ENCODE measurements at places on chromosomes 1 and 21.
A peak's percentile ranks its signal among the peaks of the same experiment; 100 is the strongest.

DNA sequence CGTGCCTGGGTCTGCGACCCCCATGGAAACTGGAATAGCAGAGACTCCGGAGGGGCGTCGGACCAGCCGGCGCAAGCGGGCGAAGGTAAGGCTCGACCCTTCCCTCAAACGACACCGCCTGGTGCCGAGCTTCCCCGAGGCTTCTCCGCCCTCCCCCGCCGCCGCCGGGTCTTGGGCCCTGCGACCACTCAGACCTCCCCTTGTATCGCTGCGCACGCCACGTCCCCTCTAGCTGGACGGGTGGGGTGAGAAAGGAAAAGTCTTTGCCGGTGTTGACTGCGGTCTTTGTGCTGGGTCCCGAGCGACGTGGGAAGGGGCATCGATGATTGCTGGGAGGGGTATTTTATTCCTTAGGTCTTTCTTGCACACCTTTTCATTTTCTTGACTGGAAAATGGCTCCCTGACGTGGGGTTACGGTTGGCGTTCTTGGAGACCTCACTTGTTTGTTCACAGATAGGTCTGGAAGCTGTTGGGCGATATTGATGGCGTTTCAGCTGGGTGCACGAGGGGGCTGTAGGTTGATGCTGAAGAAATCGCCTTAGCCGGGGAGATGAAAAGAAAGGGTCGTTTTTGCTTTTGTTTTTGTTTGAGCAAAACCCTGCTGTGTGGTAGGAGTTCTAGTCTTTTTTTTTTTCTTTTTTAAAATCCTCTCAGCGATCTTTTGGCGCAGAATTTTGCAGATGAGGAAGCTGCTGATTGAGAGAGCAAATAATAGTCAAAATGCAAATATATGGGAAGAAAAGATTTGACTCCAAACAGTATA, 776 bp downstream of the KDM1A start:
- DNase-seq: peak; percentile 63

DNA sequence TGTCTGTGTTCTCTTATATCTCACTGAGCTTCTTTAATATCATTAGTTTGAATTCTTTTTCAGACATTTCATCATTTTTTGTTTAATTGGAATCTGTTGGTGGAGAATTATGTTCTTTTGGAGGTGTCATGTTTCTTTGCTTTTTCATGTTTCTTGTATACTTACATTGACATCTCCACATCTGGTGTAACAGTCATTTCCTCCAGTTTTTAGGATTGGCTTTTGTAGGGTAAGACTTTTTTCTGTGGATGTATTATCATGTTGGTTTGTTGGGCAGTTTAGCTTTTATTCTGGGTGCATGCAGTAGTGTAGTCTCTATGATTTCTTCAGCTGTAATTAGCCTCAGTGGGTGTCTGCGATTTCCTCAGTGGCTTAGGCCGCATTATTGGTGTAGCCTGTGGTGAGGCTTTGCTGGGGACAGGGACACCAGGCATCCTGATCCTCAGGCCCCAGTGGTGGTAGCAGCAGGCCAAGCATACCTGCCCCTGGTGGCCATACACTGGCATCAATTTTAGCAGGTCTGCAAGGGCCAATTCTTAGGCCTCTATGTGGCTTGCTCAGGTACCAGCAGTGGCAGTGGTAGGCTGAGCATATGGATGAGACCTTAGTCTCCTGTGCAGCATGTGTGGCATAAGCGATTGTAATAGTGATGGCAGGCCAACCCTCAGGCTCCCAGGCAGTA, 77.6 kb upstream of the SAMD13 start:
- DNase-seq: no peak

DNA sequence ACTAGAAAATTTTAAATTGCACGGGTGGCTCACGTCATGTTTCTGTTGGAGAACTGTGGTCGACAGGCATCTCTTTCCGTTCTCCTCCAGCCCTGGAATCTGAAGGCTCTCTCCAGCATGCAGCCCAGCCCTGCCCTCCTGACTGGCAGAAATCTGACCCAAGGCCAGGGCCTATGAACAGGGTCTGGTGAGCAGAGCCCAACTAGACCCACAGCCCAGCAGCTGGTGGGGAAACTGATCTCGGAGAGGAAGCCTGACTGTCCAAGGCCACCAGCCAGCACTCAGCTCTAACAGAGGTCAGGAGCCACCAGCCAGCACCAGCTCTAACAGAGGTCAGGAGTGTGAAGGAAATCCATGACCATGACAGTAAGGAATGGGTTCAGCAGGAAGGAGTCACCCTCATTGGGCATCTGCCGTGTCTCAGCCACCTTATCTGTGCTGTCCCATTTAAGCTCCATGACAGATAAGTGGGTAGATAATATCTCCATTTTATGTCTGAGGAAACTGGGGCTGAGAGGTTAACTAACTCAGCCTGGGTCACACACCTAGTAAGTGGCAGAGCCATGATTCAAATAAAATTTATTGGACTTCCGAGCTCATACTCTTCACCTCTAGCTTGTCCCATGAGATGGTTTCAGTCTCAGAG, 20.2 kb upstream of the PKP1 start:
- DNase-seq: no peak

- DNase-seq: no peak
These were observed 251.8 kb downstream of the ADGRL2 start for GRCh38 chr1:82052563-82052962.

- DNase-seq: no peak
These were observed 436.4 kb downstream of the PLA2G4A start for GRCh38 chr1:187264995-187265602.

GRCh38 chr1:97905141-97905940, 15.5 kb downstream of the DPYD start:
- no peak for DNase-seq

DNA sequence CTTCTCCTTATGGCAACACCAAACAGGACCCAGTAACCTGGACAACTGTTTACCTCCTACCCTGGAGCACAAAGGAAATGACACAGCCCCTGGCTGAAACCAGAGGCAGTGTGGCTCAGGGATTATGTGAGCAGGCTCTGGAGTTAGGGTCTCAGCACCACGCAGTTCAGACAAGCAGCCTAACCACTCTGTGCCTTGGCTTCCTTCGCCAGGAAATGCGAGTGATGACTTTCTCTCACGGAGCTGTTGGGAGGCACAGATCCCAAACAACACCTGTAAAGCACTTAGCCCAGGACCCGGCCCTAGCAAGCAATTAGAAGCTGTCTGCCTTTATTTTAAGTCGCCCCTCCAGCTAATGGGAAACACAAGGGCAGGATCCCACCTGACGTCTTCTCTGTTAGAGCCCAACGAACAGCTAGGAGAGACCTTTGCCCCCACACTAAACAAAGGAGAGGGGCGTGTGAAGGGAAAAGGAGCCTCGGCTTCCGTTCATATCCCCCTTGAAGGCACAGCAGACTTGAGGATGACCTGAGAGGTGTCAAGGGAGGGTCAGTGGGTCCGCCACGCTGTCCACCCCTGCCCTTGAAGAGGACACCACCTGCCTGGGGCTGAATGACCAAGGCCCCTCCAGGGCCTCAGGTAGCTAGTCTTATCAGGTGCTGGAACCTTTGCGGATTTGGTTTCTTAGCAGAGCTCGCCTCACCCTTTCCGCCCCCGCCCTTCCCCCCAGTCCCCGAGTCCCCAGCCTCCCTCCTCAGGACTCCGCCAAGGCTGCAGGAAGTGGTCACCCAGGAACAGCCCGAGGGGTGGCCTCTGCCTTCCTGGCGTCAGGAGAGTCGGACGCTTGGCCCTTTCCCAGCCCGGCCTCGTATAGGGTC, 860 bp downstream of the TMEM63A start:
- peak; percentile 74 for DNase-seq

DNA sequence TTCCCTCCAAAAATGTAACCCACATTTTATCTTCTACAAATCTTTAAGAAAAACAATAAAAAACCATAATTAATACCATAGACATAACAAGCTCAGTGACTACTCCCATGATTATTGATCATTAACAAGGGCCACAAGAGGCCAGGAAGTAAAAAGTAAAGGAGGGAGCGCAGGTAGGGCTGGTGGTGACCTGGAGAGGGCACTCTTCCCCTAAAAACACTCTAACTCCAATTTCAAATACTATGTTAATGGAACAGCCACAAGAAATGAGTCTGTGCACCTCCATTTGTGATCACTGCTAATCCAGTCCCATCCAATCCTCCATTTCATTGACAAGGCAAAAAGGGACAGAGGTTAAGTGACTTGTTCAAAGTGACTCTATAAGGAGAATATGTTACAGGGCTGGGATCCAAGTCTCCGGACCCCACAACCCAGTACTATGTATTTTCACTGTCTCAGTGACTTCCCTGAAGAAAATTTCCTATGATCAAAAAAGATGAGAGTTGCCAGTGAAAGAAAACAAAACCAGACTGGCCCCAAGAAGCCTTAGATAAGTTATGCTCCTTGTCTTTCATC, 41.2 kb upstream of the CFAP298 start:
- no peak for DNase-seq

GRCh38 chr1:36150296-36151133, 1.2 kb upstream of the TRAPPC3 start:
- peak; percentile 86 for DNase-seq

GRCh38 chr1:112925015-112925414, 31.0 kb downstream of the SLC16A1 start:
- DNase-seq: no peak

DNA sequence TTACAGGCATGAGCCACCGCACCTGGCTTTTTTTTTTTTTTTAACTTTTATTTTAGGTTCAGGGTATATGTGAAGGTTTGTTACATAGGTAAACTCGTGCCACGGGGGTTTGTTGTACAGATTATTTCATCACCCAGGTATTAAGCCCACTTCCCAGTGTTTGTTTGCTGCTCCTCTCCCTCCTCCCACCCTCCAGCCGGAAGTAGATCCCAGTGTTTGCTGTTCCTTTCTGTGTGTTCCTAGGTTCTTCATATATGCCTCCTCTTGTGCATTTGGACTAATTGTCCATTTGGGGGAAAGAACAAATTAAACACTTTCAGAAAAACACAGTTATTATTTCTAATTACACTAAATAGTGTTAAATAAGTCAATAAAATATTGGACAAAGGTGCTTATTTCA, 1.1 kb upstream of the SLC2A7 start:
- DNase-seq: no peak

- DNase-seq: no peak
These were observed 45.9 kb upstream of the DIP2A start for GRCh38 chr21:46412521-46413364.

DNA sequence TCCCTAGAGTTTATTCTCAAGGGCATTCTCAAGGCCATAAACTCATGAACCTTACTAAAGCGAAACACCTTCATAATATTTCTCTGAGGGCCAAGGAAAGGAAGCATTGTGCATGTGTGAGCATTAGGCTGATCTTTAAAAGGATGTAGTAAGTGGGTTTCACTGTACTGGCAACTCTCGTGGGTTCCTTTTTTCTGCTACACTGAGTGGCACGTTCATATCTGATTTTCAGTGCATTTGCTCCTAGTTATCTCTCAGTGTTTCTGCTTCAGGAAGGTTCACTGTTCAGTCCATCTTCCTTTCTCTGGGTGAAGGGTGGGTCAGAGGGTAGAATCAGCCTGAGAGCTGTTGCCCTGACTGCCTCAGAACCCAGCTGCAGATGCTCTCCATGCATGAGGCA, 192.8 kb upstream of the ADGRL2 start:
- DNase-seq: no peak

GRCh38 chr1:94422115-94422820, 4.1 kb downstream of the ABCD3 start:
- no peak for DNase-seq

- no peak for DNase-seq
These were observed 205.6 kb upstream of the GJB5 start for GRCh38 chr1:34549199-34549598.

- no peak for DNase-seq
These were observed 105.4 kb upstream of the LBR start for GRCh38 chr1:225533238-225533637.

DNA sequence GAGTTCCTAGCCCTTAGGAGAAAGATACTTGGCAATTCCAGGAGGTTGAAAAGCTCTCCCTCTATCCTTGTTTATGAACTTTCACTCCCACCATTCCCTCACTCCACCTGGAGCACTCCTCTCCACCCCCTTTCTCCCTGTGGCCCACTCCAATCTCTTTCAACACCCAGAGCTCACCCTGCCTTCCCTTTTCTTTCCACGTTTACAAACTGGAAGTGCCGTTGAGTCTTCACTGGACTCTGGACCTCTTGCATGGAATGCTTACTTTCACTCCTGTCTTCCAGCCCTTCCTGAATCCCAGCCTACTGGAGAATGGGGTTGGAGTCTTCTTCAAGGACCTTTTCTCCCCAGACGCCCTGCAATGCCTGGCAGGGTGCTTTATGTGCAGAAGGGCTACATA, 198.5 kb downstream of the RHOU start:
- DNase-seq: no peak

- DNase-seq: no peak
These were observed 50.8 kb upstream of the MACF1 start for GRCh38 chr1:39153684-39154083.

DNA sequence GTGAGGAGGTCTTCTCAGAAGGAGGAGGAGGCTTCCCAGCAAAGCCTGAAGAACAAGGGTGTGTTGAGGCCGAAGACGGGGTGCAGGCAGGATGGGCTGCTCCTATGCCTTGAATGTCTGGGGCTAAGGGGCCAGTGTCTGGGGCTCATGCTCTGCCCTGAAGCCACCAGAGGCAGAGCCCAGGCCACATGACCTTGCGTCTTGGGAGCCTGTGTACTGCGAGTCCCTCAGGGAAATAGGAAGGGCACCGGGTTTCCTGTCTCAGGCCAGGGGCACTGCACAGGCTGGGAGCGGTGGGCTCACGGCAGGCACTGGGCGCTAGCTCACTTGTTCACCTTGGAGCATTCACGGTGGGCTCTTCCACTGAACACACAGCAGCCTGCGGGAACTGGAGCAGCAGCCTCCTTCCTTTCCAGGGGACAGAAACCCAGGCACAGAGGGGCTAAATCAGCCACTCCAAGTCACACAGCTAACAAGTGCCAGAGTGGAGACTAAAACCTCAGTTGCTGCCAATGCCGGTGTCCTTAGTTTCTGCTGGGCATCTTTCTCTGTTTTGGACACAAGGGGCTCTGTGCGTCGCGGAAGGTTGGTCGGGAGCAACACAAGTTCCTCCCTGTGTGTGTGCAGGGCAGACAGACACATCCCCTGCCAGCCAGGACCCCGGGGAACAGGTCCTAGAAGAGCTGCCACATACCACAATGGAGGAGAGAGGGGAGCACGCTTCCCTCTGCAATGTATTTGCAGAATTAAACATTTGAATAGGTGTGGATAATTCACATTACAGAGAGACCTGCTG, 104.8 kb upstream of the C1orf174 start:
- no peak for DNase-seq

DNA sequence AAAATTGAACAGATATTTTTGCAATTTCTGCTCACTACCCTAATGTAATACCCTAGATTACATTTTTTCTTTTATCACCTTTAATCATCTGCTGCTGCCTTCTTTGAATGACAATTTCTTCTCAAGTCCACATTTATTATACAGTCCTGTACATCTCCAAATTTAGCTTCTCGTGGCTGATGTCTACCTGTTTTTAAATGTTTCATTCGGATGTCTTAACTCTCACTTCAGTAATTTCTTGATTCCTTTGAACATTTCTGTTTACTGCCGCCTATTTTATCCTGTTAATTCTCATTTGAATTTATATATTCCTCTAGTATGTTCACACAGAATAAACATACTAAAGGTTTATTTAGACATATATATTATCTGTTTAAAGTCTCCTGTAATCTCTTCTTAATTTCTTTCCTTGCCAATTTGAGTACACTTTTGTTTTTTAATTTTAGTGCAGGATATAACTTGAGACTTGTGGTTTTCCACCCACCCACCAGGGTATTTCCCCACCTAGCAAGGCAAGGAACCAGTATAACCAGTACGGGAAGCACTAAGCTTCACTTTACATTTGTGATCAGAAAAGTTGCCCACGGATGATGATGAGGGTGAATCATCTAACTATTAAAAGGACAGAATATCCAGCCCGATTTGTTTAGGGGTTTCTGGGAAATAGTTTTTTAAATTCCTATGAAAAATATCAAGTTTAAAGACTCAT, 12.7 kb downstream of the INSL5 start:
- DNase-seq: no peak
